ENCODE measurements at places on chromosomes 13 and 19.

- no peak for DNase-seq
These were observed at the start of gene CEACAM21 for GRCh38 chr19:41575998-41576397. CEACAM21 (plus strand) TSS chr19:41576166; CDS start chr19:41576275, 109 bp downstream.

DNA sequence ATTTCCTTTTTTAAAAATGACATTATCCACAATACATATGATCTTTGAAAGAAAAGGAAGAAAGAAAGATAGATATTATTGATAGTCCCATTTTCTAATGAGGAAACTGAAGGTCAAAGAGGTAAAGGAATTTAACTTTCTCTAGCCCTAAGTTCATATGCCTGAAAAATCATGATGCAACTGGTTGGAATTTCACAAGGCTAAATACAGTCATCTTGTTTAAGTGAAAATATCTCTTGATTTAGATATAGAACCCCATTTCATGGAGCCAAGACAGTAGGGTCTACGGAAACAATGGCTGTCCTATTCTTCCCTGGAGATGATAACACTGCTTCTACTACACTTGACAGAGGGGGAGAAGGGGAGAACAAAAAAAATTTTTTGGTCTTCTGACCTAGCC lies 366.2 kb downstream of the DNAJC15 start:
- no peak for DNase-seq

GRCh38 chr13:52665325-52665724 lies 12.7 kb downstream of the SUGT1 start:
- DNase-seq = no peak

- DNase-seq = no peak
These were observed 7.3 kb upstream of the PTPRH start for GRCh38 chr19:55216461-55217198.

GRCh38 chr13:91079176-91079575 lies 268.3 kb upstream of the MIR17HG start:
- DNase-seq = no peak

DNA sequence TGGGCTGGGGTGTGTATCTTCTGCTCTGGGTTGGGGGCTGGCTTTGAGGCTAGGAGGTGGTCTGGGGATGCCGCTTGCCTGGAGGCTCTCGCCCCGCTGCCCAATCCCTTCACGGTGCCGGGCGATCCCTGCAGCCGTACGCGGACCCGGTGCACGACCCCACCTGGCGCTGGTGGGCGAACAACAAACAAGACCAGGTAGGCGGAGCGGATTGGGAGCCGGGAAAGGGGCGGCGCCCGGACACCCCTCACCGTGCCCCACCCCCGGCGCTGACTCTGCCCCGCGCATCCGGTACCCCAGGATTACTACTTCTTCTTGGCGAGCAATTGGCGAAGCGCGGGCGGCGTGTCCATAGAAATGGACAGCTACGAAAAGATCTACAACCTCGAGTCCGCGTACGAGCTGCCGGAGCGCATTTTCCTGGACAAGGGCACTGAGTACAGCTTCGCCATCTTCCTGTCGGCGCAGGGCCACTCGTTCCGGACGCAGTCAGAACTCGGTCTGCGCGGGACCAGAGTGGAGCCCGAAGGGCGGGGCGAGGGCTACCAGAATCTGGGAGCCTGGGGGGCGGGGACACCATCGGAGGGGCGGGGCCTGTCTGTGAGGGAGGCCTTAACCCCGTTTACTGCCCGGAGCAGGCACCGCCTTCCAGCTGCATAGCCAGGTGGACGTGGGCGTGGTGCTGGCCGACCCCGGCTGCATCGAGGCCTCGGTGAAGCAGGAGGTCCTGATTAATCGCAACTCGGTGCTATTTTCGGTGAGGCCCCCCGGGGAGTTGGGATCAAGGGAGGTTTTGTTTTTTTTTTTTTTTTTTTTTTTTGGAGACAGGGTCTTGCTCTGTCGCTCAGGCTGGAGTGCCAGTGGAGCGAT lies 12.1 kb upstream of the PSMD8 start:
- DNase-seq = peak; percentile 43

GRCh38 chr13:98658131-98658530 lies 81.2 kb upstream of the STK24 start:
- no peak for DNase-seq

DNA sequence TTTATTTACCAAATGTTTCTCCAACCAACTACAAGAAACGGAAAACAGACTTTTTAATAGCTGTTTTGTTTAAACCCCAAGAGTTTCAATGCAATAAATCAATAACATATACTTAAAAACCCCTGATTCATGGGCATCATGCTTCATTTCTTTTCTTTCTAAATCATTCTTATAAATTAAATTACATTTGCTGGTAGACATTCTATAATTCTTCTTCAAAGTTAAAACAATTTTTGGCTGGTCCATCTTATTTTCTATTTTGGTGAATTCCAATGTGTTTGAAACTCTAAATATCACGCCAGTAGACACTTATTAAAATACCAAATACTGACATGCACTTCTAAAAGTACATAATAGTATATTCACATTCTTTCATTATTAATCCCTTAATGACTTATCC lies 408.6 kb downstream of the LIG4 start:
- DNase-seq = no peak

- DNase-seq = no peak
These were observed 112.3 kb downstream of the COL4A2 start for GRCh38 chr13:110419381-110419791.

DNA sequence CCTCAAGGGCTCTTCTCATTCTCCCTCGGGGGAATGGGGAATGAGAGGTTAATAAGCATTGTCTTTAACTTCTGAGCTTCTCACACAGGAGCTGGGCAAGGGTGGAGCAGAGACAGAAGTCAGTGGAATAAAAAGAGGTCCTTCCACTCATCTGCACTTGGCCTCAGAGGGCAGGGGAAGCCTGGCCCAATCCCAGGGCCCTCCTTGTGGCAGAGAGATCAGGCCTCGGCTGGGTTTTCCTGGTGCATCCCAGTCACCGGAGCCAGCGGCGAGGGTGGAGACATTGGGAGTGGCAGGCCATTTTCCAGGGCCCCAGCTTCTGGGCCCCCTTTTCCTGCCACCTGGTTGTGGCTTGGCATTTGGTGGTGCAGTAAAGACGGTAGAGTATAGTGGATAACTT lies 10.6 kb downstream of the CALM3 start:
- no peak for DNase-seq

- DNase-seq = no peak
These were observed 6.8 kb downstream of the CDX2 start for GRCh38 chr13:27962128-27962841.

GRCh38 chr13:46606970-46607369 lies 54.0 kb downstream of the LRCH1 start:
- DNase-seq = no peak

GRCh38 chr13:21576426-21576825 lies 27.5 kb downstream of the MICU2 start:
- no peak for DNase-seq

DNA sequence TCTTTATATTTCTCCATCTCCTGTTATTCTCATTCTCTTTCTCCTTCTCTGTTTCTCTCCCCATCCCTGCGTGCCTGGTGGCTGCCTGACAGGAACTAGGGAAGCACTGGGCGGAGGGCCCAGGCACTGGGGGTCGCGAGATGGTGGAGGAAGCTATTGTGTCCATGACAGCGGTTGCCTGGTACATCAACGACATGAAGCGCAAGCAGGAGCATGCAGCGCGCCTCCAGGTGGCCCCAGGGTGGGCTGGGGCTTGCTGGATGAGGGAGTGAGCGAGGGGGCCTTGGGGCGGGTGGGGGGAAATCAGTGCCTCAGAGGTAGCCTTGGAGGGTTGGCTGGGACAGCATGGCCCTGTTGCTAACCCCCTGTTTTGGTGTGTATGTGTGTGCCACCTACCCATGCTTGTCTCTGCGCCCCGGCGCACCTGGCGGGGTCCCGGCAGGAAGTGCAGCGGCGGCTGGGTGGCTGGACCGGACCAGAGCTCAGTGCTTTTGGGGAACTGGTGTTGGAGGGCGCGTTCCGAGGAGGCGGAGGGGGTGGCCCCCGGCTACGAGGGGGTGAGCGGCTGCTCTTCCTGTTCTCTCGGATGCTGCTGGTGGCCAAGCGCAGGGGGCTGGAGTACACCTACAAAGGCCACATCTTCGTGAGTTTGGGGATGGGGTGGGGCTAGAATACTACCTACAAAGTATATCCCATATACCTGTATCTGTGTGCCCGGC lies 5.2 kb downstream of the PLEKHG2 start:
- no peak for DNase-seq

DNA sequence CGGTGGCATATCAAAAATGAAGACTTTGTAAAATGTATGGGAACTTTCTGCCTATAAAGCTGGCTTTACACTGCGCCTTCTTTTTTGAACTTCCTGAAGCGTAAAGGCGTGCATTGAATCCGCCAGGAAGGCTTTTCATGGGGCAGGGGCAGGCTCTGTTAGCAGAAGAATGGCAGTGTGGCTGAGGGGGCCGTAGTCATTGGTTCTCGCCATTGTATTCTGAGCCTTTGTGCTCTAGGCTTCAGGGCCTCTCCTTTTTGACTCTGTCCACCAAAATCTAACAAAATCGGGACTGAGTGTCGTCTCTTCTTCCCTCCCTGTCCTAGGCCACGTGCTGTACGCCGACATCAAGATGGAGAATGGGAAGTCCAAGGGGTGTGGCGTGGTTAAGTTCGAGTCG lies 14.1 kb downstream of the PRAM1 start:
- DNase-seq = no peak
